ENCODE measurements at places on chromosomes 16 and 17.

DNA sequence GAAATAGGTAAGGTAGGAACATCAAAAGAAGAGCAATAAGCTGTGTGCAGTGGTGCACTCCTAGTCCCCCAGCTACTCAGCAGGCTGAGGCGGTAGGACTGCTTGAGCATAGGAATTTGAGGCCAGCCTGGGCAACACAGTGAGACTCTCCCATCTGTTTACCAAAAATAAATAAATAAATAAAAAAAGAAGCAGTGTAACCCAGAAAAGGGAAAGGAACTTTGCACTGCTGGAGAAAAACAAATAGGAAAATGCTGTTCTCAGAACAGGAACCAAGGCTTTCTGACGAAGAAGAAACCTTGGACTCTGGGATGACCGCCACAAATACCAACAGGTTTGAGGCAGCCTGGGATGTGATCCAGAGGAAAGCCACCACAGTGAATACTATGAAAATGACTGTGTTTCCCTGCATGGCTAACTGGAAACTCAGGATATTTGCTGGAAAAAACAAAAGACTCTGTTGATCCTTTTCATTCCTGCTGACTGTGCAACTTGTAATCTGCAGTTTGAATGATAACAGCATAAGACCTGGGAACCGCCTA, 41.2 kb downstream of the TTC19 start:
- no peak for DNase-seq

GRCh38 chr16:74019612-74020011, 277.0 kb upstream of the PSMD7 start:
- DNase-seq = no peak

GRCh38 chr17:37726891-37727675, 17.8 kb downstream of the HNF1B start:
- DNase-seq = no peak

DNA sequence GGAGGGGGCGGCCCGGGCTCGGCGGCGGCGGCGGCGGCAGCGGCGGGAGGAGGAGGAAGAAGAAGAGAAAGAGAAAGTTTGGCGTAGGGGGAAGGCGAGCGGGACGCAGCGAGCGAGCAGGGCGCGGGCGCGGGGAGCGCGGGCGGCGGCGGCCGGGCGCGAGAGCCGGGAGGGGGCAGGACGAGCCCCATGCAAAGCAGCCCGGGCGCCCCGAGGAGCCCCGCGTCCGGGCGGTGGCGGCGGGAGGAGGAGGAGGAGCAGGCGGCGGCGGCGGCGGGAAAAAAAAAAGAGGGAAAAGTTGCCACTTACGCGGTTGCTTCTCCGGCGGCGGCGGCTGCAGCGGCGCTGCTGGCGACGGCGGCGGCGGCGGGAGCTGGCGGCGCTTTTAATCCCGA, 10.3 kb upstream of the ZFHX3 start:
- no peak for DNase-seq

- DNase-seq = no peak
These were observed 218.7 kb downstream of the NTN1 start for GRCh38 chr17:9239793-9240658.

- DNase-seq = no peak
These were observed 16.7 kb upstream of the HEATR6 start for GRCh38 chr17:60095381-60095780.

DNA sequence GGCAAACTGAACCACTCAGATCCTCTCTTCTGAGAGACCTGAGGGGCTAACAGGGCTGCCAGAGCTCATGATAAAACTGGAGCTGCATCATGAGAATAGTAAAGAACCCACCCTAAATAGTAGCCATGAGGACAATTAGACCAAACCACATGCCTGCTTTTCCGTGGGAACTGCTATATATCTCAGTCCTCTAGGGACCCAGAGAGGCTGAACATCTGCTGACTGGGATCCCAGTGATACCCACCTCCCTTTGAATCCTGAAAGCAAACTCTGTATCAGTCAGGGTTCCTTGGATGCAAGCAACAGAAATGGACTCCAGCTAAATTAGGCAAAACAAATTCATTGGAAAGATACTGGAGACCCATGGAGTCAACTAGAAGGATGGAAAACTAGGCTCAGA, 6.5 kb downstream of the MT1X start:
- DNase-seq = no peak

GRCh38 chr17:49438436-49439278, 24.0 kb upstream of the PHB1 start:
- no peak for DNase-seq

DNA sequence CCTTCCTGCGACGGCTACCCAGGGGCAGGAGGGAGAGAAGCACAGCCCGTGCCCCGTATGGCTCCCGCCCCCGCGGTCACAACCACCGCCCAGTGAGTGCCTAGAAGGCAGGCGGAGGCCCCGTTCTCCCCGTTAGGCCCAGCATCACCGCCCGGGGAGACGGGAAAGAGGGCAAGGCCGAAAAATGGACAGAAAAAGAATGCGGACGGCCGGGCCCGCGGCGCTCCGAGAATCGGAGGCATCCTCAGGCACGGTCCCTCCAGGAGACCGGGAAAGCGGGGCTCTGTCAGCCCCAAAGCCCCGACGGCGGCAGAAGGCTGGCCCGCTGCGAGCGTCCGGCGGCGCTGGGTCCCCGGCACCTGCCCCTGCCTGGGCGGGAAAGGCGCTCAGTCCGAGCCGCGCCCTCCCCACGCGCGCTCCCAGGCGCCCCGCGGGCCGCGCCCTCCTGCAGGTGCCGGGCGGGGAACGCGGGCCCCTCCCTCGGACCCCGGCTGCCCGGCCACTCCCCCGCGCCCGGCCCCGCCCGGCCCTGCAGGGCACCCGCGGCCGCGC, 407 bp downstream of the MCRIP1 start:
- DNase-seq = no peak

DNA sequence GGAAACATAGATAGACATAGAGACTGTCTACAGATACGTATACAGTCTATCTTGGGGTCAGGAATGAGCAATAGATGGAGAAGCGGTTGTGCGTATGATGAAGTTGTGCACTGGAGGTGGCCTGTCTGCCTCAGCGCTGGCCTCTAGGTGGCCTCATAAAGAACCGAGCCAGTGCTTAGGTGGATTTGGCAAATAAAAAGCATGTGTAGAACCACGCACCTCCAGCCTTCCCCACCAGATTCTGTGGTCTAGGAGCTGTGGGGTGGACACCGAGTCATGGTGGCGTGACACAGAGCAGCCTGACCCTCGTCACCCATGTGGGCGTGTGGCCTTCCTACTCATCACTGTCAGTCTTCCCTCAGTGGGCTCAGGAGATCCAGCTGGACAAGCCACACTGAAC, 34.0 kb downstream of the PGS1 start:
- DNase-seq = no peak

Data from NCI-H1105 treated with DMSO at 0.1 percent for 48 hours (cell line).